ENCODE measurements at places on chromosomes 6 and 20.

GRCh38 chr6:41634657-41635056 is 3.6 kb upstream of the MDFI start:
- DNase-seq = no peak

- DNase-seq = no peak
These were observed 27.1 kb upstream of the TOP1 start for GRCh38 chr20:41001497-41001896.

- DNase-seq = no peak
These were observed 2.2 kb downstream of the WFDC5 start for GRCh38 chr20:45112754-45113153.

DNA sequence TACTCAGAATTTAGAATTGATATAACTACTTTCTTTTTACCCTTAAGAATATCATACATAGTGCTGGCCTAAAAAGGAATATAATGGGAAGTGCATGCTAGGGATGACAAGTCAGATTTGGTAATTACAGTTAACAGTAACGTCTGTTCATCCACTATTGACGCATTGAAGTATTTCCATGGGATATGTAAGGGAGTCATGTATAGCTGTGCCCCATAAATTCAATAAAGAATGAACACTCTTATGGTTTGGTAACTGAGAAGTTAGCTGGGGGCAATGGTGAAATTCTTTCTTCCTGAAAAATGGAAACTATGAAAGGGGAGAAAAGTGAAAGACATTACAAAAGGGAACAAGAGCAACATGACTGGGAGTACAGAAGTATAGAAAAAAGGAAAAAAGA is 2.6 kb upstream of the COL19A1 start:
- no peak for DNase-seq

DNA sequence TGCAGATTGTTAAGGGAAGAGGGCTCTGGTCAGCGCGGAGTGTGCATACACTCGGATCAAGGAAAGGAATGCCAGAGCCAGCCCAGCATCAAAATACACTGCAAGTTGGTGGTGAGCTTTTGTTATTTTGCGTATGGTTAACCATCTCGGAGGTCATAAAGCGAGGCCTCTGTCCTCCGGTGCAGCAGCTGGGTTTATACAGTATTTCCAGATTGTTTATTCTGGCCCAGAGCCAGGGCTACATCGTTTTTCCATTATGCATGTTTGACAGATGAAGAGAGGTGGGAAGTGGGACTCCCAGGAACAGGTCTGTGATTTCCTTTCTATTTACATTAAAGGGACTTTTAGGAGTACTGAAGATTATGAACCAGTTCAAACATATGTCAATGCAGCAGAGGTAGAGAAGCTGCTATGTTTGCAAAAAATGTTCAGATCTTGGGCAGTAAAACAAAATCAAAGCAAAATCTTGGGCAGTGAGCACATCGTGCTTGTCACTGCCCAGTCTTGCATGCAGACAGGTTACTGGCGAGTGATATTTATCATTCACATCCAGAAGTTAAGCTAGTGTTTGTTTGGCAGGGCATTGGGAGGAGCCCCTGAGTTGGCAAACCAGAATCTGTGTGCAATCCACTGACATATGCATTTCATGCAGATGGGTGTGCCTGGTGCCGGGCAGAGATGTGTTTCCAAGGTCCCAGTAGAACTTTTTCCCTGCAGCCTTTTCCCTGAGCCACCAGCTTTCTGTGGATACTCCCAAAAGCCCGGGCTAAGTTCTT is 256.3 kb upstream of the TAB2 start:
- DNase-seq = no peak

DNA sequence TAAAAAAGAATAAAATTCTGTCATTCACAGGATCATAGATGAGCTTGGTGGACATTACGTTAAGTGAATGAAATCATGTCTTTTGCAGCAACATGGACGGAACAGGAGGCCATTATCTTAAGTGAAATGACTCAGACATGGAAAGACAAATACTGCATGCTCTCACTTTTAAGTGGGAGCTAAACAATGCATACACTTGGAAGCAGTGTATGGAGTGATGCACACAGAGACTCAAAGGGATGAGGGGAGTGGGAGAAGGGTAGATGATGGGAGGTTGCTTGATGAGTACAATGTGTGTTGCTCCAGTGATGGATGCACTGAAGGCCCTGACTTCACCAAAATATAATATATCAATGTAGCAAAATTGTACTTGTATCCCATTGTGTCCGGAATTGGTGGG is 293.4 kb downstream of the CD109 start:
- no peak for DNase-seq

DNA sequence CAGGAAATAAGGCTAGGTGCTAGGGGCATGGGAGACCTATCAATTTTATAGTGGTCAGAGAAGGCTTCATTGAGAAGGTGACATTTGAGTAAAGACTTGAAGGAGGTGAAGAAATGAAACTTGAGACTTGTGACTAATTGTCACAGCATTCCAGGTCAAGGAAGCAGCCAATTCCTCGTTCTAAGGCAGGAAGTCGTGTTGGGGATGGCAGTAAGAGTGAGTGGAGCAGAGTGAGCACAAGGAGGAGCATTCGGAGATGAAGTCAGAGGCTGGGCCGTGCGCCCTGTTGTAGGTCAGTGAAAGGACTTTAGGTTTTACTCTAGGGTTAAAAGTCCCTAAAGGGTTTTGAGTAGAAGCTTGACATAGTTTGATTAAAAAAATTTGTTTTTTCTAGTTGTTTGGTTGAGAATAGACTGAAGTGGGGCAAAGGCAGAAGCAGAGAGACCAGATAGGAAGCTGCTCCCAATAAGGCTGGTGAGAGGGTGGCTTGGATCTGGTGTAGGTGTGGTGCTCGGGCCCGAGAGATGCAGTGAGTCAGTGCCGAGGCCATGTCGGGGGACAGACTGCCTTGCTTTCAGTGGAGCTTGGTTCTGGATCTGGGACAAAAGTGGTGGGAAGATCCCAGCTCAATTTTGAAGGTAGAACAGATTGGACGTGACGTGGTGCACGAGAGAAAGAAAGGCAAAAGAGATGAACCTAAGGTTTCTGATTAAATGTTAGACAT is 2.6 kb upstream of the RSPH3 start:
- no peak for DNase-seq

GRCh38 chr20:13340088-13340487 is 119.0 kb downstream of the ISM1 start:
- no peak for DNase-seq

- no peak for DNase-seq
These were observed 90.4 kb downstream of the SLC2A10 start for GRCh38 chr20:46799781-46800408.

DNA sequence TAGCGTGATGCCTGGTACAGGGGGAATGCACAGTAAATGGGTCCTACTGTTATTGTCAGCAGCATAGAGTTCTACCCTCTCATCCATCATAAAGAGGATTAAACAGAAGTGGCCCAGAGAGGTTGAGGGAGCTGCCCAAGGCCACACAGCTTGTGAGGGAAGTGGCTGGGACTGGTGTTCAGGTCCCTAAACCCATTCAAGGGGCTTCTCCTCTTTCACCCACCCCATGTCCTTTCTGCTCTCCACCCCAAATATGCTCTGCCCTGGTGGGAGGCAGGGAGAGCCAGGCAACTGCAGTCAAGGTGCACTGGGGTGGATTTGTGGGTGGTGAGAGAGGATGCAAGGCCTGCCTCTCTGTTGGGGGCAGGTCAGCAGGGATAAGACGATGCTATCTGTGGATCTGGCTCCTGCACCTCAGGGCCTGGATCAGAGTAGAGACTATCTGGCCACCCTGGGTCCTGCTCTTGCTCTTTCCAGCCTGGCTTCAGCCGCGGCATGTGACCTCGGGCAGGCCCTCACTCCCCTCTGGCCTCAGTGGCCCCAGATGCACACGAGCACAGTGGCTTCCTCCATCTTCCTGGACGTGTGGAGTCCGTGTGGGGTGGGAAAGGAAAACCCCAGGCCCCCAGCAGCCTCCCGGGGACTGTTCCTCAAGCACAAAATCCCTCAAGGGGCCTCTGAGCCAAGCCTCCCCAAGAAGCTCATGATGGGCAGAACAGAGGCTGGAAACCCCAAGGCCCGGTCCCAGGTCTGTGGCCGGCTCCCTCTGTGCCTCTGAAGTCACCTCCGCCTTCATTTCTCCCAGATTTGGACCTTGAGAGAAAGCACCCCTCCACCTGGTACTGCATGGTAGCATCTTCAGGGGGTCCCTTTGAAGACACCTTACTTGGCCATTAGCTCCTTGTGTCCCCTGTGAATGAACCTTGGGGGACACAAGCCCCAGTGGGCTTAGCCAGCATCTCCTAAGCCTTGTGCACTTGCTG is 3.4 kb upstream of the BPIFB6 start:
- no peak for DNase-seq

DNA sequence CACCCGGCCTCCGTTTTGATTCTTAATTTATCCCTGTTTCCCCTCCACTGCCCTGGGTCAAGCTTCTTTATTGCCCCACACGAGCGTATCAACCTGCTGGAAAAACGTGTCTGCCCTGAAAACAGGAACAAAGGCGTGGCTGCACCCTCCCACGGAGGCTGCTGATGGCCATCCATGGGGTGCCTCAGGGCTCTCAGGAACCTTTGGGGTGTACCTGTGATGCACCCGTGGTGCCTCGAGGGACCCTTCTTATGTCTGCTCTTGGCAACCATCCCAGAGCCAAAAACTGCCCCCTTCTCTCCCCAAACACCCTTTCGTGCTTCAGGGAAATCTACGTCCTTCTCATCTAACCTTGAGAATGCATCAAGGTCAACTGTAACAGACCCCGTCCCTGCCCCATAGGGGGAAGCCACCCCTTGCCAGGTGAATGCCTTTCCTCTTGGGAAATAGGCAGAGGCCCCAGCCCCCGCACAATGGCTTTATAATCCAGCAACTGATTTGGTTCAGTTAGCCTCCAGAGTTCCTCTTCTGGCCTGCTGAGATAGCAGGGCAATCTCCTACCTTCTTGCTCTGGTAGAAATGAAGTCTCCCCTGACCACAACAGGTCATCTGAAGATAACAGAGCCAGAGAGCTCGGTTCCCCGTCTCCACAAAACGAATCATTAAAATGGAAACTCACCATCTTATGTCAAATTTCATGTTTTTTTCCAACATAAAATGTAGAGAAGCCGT is 29.4 kb downstream of the PSMG4 start:
- DNase-seq = no peak

- DNase-seq = no peak
These were observed 39.6 kb downstream of the RAB44 start for GRCh38 chr6:36737043-36737785.

GRCh38 chr20:40943591-40943990 is 85.0 kb upstream of the TOP1 start:
- no peak for DNase-seq

DNA sequence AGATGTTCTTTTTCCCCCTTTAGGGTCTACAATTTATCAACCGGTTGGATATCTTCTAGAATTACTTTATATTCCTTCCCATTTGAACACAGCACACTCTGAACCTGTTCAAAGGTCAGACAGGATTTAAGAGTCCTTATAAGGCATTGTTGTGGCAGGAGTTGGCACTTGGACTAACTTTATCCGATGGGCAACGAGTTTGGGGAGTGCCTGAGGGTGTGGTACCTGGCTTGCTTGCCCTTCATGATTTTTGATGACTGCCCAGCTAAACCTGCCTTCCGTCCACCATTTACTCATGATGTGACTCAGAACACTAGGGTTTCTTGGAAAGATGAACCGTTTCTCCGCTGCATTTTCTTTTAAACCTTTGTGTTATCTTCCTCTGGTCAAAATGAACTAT is 285.2 kb downstream of the FOXC1 start:
- no peak for DNase-seq

DNA sequence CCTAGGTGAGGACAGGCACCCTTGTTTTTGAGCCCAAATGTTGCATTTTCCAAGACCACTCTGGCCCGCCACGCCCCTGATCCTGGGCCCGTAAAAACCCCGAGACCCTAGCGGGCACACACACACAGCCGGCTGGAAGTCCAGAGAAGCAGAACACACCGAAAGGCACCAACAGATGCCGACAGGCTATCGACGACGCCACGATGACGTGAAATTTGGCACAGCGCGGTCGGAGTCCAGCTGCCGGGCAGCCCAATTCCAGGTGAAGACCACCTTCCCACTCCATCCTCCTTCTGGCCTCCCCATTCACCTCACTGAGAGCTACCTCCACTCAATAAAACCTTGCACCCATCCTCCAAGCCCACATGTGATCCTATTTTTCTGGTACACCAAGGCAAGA is 34.0 kb upstream of the PNPLA1 start:
- DNase-seq = no peak

GRCh38 chr6:33995309-33996119 is 150.4 kb downstream of the GRM4 start:
- DNase-seq = no peak

- DNase-seq = no peak
These were observed 195.5 kb downstream of the JARID2 start for GRCh38 chr6:15441215-15441868.

DNA sequence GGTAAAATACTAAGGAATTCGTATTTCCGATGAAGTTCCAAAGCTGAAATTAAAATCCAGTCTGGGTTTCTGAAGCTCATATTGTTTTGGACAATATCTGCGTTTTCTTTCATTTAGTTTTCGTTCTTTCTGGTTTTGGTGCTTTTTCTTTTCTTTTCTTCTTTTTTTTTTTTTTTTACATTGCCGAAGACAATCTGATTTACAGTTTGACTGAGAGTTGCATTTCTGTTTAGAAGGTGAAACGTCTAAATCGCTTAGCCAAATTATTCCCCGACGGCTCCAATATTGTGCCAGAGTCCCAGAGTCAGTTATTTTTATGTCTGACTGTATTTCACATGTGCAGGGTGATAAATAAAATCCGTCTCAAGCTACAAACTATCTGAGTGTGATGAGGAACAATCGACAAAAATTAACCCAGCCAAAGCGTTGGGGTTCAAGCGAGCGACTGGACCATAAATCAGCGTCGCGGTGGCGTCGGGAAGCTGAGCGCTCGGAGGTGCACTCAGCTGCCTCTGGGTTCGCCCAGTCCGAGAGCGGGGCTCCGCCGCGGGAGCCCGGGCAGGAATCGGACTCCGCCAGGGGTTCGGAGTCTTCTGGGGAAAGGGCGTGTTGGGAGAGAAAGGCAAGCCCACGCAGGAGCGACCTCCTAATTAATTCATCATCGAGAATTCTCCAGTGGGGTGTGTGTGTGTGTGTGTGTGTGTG is 8.2 kb upstream of the TBX18 start:
- no peak for DNase-seq
